ENCODE measurements at places on chromosomes 7 and 10. TPM values are rescaled to one million over a fixed set of nuclear protein-coding genes. Genes with fewer than 3 reads are reported as not detected.

GDF10 gene
- not detected for total RNA-seq

ZNF783 gene
- 5.4 TPM for total RNA-seq

SEMA4G gene
- 1.2 TPM for total RNA-seq

PARD3 gene
- 70.5 TPM for total RNA-seq

LRRC4 gene
- total RNA-seq: 1.1 TPM

KCNIP2 gene
- total RNA-seq: 0.14 TPM

SLC39A12 gene
- not detected for total RNA-seq

LAMB1 gene
- total RNA-seq: 220 TPM

ARHGEF35 gene
- total RNA-seq: 5.3 TPM

FBXO24 gene
- total RNA-seq: 1.0 TPM

TMEM176B gene
- not detected for total RNA-seq

CYP26C1 gene
- 0.43 TPM for total RNA-seq

ACSM6 gene
- total RNA-seq: not detected

GRM8 gene
- total RNA-seq: not detected

NOLC1 gene
- total RNA-seq: 130 TPM

NANOS1 gene
- 3.9 TPM for total RNA-seq

ATRNL1 gene
- 11.7 TPM for total RNA-seq

SEC31B gene
- 2.9 TPM for total RNA-seq

KNDC1 gene
- 0.65 TPM for total RNA-seq

SLC18A2 gene
- 0.72 TPM for total RNA-seq

IL15RA gene
- 24.5 TPM for total RNA-seq

COL13A1 gene
- total RNA-seq: 6.0 TPM

IFIT2 gene
- total RNA-seq: 1.7 TPM

ADRA2A gene
- total RNA-seq: not detected

SPACDR gene
- total RNA-seq: not detected

EN2 gene
- total RNA-seq: not detected

FRA10AC1 gene
- 4.4 TPM for total RNA-seq

NKX1-2 gene
- total RNA-seq: not detected

ZNF786 gene
- total RNA-seq: 3.6 TPM

GIMAP8 gene
- not detected for total RNA-seq

ADIRF gene
- 0.72 TPM for total RNA-seq

STN1 gene
- 28.2 TPM for total RNA-seq

PNLIPRP3 gene
- total RNA-seq: not detected

ADARB2 gene
- total RNA-seq: under 0.01 TPM

SDK1 gene
- 2.6 TPM for total RNA-seq

HIF1AN gene
- total RNA-seq: 6.1 TPM

PRSS37 gene
- total RNA-seq: not detected

INTS15 gene
- total RNA-seq: 23.1 TPM

Data from epithelial cell of proximal tubule (primary cell).